CD4-positive, alpha-beta T cell treated with Interleukin-10 for 1 hour (primary cell): ENCODE measurements at places on chromosomes 13 and 19.

DNA sequence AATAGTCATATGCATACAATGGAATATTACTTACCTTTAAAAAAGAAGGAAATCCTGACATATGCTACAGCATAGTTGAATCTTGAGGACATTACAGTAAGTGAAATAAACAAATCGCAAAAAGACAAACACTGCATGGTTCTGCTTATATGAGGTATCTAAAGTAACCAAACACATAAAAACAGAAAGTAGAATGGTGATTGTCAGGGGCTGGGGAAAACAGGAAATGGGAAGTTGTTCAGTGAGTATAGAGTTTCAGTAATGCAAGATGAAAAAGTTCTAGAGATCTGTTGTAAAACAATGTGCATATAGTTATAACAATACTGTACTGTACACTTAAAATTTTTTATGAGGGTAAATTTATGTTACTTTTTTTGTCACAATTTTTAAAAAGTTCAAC, 219.4 kb downstream of the KLF5 start:
- no peak for DNase-seq

DNA sequence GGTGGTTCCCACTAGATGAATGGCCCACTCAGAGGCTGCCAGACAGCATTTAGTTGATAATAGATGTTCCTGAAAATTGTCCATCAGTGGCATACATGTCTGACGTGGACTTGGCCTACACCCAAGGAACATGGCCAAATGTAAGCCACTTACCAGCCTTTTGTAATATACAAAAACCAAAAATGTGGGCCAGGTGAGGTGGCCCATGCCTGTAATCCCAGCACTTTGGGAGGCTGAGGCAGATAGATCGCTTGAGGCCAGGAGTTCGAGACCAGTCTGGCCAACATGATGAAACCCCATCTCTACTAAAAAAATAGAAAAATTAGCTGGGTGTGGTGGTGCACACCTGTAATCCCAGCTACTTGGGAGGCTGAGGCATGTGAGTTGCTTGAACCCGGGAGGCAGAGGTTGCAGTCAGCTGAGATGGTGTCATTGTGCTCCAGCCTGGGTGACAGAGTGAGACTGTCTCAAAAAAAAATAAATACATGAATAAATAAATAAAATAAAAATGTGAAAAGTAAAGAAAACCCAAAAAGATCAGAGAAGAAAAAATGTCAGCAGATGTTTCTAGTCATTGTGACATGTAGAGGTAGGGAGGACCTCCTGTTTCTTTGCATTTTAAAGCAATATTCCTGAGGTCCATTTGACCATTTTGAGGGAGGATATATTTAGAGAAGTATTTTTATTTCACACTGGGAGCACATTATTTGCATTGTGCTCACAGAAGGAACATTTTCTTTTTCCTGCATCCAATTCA, 7.1 kb upstream of the WTIP start:
- DNase-seq = no peak

DNA sequence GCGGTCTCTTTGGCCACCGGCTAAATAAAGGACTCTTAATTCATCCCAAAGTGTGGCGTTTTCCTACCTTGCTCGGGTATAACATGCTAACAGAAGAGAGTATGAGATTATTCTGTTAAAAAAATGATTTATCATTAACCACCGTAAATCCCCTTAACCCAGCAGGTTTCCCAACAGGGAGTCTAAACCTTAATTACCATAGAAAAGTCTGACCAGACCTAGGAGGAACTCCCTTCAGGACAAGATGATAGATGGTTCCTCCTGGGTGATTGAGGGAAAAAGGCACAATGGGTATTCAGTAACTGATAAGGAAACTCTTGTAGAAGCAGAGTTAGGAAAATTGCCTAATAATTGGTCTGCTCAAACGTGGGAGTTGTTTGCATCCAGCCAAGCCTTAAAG, 193.7 kb downstream of the ZNF737 start:
- no peak for DNase-seq

DNA sequence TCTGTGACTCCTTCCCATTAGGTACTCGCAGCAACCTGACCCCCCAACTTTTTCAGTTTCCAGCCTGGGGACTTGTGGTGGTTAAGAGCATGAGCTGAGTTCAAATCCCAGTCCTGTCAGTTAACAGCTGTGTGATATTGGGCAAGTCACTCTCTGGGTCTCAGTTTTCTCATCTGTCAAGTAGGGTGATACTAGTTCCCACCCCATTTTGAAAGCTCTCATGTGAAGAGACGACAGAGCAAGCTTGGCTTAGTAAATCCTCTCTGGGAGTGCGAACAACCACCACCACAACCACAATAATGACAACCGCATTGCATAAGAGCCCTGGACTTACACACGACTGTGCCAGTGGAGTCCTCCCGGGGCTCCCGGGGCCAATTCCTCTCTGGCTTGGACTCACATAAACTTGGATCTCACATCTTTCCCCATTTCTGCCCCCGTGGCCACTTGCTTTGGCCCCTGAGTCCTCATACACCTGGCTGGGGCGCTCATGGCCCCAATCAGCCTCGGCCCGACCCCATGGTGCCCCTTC, 454 bp downstream of the BLVRB start:
- DNase-seq = peak; percentile 49

- no peak for DNase-seq
Observed at GRCh38 chr13:61277088-61277487, 138.6 kb downstream of the PCDH20 start.

GRCh38 chr13:80584306-80584705, 243.4 kb upstream of the SPRY2 start:
- no peak for DNase-seq

DNA sequence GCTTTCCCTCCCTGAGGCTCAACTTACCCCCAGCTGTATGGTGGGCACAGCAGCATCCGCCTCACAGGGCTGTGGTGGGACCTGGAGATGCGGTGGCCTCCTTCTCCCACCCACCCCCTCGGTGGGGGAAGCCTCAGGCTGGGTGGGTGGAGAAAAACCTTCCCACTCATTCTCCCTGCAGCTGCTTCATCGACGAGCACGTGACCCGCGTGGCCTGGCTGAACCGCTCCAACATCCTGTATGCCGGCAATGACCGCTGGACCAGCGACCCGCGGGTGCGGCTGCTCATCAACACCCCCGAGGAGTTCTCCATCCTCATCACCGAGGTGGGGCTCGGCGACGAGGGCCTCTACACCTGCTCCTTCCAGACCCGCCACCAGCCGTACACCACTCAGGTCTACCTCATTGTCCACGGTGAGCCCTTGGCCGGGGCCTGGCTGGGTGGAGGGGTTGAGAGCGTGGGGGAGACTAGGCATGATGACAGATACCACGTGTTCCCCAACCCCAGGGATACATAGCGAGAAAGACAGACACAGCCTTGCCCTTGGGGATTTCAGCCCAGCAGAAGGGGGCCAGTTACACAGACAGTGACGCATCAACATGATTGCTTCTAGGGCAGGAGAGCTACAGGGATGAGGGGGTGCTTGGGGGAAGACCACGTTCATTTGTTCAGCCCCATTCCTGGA, 12.2 kb downstream of the IGLON5 start:
- DNase-seq = no peak

DNA sequence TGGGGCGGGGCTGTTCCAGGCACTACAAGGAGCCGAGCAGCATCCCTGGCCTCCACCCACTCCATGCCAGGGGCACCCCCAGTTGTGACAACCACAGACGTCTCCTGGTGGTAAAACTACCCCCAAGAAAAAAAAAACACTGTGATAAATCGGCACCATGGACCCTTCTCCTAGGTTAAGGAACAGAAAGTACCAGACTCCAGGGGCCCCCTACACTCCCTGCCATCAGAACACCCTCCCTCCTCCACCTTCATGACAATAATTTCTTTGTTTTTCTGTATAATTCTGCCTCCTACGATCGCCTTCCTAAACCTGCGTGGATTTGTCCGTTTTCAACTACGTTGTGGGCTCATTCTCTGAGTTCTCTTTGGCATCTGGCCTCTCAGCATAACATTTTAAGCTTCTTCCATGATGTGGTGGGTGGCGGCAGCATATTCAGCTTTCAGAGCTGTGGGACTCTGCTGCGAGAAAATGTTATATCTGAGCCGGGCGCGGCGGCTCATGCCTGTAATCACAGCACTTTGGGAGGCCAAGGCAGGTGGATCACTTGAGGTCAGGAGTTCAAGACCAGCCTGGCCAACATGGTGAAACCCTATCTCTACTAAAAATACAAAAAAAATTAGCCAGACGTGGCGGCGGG, 8.6 kb downstream of the TLE2 start:
- no peak for DNase-seq

DNA sequence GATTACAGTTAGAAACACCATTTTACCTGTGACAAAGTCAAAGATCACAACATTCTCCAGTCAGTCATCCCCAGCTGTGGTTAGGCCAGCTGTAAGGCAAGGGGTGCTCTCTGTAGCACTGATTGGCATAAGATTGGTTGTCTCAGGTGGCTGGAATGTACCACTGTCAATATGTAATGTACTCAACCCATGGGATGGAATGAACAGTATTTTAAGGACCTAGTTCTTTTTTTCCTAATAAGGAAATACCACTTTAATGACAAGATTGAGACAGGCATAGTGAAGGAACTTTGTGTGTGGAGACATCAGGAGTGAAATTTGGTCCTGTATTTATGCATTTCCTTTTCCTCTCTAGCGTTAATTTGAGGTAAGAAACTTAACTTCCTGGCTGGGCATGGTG, 310.7 kb downstream of the ITGBL1 start:
- DNase-seq = no peak

- DNase-seq = no peak
Observed at GRCh38 chr13:35475960-35476943, at the start of gene MAB21L1. Gene MAB21L1 (minus strand): TSS chr13:35476689. CDS start chr13:35476138, 551 bp downstream.

GRCh38 chr13:28522871-28523270, 27.9 kb upstream of the FLT1 start:
- no peak for DNase-seq

GRCh38 chr13:110231348-110232047, 75.5 kb downstream of the COL4A1 start:
- DNase-seq = no peak

DNA sequence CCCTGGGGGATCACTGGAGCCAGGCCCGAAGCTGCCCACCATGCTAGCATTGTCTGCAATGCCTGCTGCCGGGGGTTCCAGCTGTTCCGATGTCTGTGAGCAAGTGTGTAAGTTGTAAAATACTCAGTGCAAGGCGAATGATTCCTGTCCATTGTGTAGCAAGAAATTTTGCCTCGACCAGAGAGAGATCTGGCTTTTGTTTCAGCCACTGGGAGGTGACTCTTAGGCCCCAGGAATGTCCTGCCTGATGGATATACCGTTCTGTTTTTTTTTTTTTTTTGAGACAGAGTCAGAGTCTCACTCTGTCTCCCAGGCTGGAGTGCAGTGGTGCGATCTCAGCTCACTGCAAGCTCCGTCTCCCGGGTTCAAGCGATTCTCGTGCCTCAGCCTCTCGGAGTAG, 7.3 kb upstream of the GADD45B start:
- no peak for DNase-seq

DNA sequence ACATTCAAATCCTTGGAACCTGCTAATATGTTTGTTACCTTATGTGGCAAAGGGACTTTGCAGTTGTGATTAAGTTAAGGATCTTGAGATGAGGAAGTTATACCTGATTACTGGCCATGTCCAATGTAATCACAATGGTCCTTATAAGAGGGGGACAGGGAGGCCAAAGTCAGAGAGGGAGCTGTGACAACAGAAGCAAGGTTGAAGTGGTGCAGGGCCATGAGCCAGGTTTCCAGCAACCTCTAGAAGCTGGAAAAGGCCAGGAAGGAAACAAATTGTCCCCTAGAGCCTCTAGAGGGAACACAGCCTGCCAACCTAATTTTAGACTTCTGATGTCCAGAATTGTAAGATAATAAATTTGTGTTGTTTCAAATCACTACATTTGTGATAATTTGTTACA, 334.7 kb upstream of the DACH1 start:
- DNase-seq = no peak

GRCh38 chr19:5451494-5451893, 3.7 kb upstream of the ZNRF4 start:
- DNase-seq = no peak

DNA sequence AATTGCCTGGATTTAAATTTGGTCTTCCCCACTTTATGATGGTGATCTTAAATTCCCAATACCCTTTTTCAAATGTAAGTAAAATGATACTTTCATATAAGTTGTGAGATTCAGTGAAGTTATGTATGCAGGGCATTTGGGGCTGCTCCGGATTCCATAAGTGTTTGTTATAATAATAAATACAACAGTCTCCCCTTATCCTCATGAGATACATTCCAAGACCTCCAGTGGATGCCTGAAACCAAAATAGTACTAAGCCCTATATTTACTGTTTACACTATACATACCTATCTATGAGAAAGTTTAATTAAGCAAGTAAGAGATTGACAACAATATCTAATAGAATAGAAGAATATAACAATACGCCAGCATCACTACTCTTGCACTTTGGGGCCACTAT, 2237.8 kb downstream of the PCDH9 start:
- DNase-seq = no peak

GRCh38 chr13:23175920-23176319, 4.9 kb upstream of the SGCG start:
- DNase-seq = no peak

DNA sequence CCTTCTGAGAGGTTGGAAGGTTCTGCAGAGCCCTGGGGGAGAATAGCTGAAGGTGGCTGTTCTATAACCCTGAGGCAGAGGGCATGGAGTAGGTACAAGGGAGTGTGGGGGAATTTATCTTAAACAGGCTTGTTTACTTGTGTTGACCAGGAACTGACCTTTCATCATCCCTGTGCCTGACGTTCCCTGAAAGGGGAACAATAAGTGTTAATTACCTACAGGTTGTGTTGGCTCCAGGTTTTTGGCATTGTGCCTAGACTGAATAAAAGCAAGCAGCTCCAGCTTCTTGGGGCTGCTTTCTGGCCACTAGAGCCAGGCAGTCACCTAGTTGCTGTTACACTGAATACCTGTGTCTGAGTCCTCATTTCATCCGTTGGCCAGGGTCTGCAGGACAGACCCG, 60.0 kb downstream of the ZNF627 start:
- DNase-seq = no peak

- DNase-seq = no peak
Observed at GRCh38 chr13:100674572-100674871, at the start of gene TMTC4. Gene TMTC4 (minus strand): TSS chr13:100674795. CDS start chr13:100670362, 4,433 bp downstream.

GRCh38 chr19:13942023-13942684, 3.9 kb upstream of the PODNL1 start:
- DNase-seq = no peak

DNA sequence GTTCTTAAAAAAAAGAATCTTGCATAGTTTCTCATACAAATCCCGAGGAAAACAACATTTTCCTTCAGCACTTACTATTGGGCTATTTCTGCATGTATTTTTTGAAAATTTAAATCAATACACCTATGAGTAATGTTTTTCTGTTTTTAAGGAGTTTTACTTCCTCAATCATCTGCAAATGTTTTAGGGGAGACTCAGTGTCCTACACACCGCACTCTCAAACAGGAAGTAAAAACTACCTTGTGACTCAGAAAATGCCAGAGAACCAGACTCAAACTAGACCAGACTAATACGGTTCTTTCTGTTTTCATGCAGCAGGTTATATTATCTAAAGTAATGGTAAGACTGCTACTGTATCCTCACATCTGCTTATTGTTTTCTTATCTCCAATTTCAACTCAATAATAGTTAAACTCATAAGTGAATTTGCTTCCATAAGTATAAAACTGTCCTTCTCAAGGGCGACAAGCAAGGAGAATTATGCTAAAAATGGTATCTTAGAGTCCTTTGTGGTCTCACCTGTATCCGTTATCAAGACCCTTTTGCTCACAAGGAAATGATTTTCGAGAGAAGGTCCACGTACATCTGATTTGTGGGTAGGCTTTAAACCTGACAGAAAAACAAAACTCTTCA, 52.5 kb downstream of the FLT3 start:
- DNase-seq = peak; percentile 12

- no peak for DNase-seq
Observed at GRCh38 chr19:33203529-33203928, 9.4 kb downstream of the LRP3 start.
